ELR (cell line): ENCODE measurements at places on chromosomes 11 and 22.

DNA sequence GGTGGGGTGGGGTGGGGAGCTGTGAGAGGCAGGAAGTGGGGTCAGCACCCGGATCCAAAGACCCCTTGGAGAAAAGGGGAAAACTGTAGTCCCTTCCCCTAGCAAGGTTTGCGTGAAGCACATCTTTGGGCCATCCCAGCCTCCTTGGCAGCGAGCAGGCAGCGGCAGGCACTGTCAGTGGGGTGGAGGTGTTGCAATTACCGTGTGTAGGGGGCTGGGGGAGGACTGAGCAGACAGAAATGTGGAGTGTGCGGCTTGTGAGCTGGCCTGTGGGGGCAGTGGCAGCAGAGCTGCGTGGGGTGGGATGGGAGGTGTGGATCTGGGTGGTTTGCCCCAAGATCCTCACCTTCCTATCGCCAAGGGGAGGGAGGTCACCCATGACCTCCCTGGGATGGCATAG lies 16.4 kb downstream of the DAGLA start:
- DNase-seq = no peak

DNA sequence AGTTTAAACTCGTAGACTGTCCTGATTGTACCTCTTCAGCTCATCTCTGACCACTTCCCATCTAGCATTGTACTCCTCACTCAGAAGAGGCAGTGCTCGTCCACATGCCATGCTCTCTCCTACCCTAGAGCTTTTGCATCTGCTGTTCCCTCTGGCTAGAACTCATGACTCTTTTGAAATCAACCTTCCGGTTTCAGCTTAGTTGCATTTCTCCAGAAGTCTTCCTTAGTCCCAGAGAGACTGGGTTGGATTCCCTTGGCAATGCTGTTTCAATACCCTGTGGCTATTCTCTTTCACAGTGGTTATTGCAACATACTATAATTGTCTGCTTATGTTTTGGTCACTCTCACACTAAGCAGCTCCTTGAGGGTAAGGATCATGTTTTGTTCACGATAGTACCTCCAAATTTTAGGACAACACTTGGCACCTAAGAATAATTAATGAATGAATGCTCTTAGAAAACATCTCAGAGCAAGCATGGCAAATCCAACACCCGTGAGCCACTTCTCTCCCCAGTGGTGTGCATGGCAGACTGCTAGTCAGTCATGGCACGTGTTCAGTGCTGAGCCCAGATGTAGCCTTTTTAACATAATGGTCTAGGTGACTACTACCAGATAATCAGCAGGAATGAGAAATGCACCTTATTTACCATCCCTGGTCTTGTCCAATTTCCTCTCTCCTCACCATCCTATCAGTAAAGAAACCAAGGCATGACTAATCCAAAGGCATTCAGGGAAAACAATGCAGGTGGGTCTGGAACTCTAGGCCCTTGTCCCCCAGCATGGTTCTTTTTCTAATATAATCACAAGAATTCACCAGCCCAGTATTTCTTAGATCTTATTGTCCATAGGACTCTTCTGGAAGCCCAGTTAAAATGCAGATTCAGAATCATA lies 14.5 kb downstream of the SEPTIN3 start:
- peak; percentile 37 for DNase-seq

DNA sequence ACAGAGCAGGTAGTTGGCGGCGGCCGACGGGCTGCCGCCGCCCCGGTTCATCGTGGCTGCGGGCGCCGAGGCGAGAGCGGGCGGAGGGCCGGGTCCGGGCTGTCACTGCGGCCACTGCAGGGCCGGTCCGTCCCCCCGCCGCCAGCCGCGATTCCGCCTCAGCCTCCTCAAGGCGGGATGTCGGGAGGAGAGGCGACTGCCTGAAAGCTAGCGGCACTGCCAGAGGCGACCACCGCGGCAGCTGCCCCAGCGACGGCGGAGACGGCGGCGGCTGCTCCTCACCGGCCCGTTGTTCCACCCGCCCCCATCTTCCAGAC lies 234 bp downstream of the SESN3 start:
- no peak for DNase-seq

GRCh38 chr11:12787847-12788246 lies 113.6 kb downstream of the TEAD1 start:
- DNase-seq = peak; percentile 90

- peak; percentile 34 for DNase-seq
Observed at GRCh38 chr22:28019360-28019759, 100.3 kb upstream of the PITPNB start.

- DNase-seq = no peak
Observed at GRCh38 chr22:42233879-42234278, 36.6 kb downstream of the TCF20 start.

- DNase-seq = no peak
Observed at GRCh38 chr11:45001466-45002165, 50.9 kb upstream of the TP53I11 start.
